ENCODE measurements at places on chromosomes 1 and 21. TPM values are rescaled to one million over a fixed set of nuclear protein-coding genes. Genes with fewer than 3 reads are reported as not detected.

GRCh38 chr1:110890474-110891196 lies 17.7 kb downstream of the CD53 start:
- DNase-seq = no peak

DNA sequence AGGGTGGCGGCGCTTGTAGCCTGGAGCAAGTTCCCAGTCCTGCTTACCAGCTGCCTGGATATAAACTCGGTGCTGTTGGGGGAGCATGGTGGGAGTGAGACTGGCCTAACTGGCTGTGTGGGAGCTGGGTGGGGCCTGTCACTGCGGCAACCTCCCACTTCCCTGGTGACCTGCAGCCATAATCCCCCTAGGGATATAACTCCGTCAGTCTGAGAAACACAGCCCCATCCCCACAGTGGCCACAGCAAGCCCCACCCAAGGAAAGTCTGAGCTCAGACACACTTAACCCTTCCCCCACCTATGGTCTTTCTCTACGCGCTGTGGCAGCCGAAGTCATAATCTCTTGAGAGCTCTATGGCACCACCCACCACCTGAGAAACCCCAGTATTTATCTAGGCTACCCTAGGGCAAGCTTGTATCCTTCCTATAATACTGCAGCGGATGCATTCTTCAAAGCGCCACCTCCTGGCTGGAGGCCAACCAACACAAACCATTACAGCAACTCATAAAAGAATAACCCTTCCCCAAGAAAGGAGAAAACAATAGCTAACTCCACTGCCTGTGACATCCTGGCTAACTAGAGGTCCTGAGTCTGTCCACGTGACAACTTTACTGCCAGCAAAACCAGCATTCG lies 57.4 kb downstream of the ZNF648 start:
- peak; percentile 17 for DNase-seq

DNA sequence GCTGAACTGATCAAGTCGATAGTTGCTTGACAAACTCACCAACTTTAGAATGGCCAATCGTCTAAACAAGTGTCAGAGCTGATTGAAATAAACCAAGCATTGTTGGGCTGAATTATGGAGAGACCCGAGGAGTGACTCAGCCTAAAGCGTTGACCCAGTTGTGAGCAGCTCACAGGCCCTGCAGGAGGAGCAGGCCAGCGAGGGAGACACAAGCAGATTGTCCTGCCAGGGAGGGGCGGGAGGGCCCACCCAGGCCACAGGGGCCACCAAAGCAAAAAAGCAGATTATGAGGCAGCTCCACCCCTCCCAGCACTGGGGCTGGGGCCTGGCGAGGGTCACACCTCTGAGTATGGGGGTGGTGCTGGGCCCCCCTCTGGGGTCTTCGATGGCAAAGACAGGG lies 10.1 kb upstream of the MATN1 start:
- no peak for DNase-seq

- peak; percentile 98 for DNase-seq
Measured at GRCh38 chr1:24201941-24202440, 14.9 kb upstream of the IFNLR1 start.

GRCh38 chr1:214332946-214333798 lies 52.2 kb downstream of the SMYD2 start:
- DNase-seq = peak; percentile 79

DNA sequence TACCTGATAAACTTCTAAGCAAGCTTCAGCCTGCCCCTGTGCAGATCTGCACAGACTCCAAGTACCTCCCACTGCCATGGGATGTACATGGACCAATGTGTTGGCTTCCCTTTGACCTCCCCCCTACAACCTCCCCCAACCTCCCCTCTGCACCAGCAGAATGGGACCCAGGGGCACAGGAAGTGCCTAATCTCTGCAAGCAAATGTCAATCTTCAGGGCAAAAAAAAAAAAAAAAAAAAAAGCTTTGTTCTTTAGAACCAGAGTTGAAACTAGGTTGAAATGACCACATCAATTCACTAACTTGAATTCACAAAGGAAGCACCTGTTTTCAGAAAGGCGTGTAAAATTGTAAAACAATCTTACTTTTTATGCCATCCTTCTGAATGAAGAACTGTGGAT lies 53.9 kb upstream of the TIAM1 start:
- DNase-seq = no peak

The LMOD1 gene
- not detected for total RNA-seq

DNA sequence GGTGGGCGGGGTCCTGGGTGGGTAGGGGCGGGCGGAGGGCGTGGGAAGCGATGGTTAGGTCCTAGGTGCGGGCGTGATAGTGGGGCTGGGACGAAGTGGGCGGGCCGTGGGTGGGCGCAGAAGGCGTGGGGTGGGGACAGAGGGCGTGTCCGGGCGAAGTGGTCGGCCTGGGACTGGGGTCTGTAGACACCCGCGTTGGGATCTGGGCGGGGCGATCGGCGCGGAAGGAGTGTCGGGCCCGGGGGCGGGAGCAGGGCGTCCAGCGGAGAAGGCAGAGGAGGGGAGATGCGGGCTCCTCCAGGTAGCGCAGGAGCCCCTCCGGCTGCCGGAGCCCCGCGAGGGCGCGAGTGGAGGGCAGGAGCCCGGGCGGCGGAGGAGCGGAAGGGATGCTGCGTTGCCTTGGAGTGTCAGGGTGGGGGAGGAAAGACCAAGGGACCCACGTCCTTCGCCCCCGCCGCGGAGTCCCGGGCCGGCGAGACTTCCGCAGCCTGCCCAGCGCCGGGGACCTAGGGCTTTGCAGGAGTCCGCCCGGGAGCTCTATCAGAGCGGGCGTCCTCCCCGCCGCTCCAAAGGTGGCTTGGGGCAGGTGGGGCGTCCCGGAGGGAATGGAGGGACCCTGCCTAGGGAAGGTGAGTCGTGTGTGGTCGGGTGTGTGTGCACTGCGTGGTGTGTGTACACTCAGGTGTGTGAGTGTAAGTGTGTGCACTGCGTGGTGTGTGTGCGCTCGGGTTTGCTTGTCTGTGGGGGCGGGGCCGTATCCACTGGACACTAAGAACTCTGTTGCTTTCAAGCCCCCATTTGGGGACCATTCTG lies 27.0 kb upstream of the PRSS38 start:
- DNase-seq = no peak

The SDE2 gene
- 59.3 TPM for total RNA-seq

The FMOD gene
- total RNA-seq = not detected

GRCh38 chr1:28890435-28890834 lies 23.9 kb upstream of the EPB41 start:
- no peak for DNase-seq

DNA sequence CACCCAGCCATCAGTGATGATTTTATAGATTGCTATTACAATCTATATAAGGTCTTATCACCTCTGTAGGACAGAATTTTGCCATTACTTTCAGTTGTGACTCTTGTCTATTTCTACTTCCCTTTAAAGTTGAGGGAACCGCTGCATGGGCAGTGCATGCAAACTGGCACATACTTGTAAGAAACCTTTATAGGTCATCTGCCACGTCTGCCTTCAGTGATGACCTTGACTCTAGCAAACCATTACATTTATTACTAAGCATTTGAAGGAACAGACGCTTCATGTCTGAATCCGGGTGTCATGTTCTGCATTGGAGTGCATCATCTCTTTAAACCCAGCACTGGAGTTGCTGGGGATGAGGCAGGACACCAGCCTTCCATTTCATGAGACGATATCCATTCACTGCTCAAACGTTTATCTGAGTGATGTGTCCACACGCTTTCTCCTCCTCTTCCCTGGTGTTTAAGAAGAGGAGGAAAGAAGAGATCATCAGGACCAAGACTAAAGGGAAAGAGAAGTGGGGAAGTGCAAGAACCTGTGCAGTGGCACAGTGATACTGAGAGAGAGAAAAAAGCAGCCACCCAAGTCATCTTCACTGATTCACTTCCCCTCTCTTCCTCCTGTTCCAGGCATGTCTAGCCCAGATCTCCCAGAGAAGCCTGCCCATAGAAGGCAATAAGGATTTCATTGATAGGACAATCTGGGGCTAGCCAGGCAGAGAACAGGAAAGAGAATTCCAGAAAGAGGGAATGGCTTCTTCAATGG lies 14.1 kb downstream of the CCSAP start:
- no peak for DNase-seq

The ZSCAN20 gene
- 5.1 TPM for total RNA-seq

GRCh38 chr1:95022644-95022926 lies 50.2 kb downstream of the ALG14 start:
- no peak for DNase-seq

GRCh38 chr1:20829531-20829930 lies 42.4 kb upstream of the HP1BP3 start:
- no peak for DNase-seq

The NUP210L gene
- total RNA-seq = 0.05 TPM

- DNase-seq = peak; percentile 73
Measured at GRCh38 chr1:157363660-157364140, 188.6 kb downstream of the FCRL5 start.

- DNase-seq = no peak
Measured at GRCh38 chr1:23908453-23909341, 4.5 kb downstream of the CNR2 start.

GRCh38 chr1:20183035-20183434 lies 2.9 kb upstream of the UBXN10 start:
- no peak for DNase-seq

DNA sequence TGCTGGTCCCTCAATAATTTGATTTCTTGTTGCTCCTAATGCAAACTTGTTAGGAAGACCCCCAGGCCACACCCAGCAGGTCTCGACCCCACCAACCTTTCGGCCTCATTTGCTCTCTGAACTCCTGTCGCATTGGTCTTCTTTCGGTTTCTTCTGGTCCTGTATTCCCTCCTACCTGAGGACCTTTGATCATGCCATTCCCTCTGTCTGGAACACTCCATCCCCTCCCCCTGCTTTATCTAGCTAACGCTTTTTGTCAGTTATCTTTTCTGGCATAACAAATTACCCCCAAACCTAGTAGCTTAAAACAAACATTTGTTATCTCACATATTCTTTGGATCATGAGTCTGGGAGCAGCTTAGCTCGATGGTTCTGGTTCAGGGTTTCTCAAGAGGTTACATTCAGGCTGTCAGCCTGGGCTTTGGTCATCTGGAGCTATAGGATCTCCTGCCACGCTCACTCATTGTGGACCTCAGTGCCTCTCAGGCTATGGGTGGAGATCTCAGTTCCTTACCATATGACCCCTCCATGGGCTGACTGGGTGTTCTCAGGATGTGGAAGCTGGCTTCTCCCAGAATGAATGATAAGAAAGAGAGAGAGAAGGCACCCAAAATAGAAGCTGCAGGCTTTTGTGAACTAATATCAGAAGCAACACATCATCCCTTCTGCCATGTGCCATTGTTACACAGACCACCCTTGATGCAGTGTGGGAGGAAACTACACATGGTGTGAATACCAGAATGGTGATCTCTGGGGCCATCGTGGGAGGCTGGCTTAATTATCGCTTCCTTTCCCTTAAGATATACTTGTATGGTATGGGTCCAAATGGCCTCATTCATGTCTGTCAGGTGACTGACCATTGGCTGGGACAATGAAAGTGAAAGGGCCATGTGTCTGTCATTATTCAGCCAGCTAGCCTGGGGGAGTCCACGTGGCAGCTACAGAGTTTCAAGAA lies 29.1 kb upstream of the BCAR3 start:
- no peak for DNase-seq

- DNase-seq = no peak
Measured at GRCh38 chr1:156487862-156488261, 12.7 kb downstream of the MEF2D start.

- DNase-seq = no peak
Measured at GRCh38 chr1:107896936-107897335, 68.0 kb downstream of the VAV3 start.

GRCh38 chr1:247110627-247111258 lies 6.6 kb upstream of the ZNF669 start:
- DNase-seq = no peak

The NTRK1 gene
- 0.33 TPM for total RNA-seq

GRCh38 chr1:21247892-21248715 lies 42.2 kb downstream of the ECE1 start:
- no peak for DNase-seq

DNA sequence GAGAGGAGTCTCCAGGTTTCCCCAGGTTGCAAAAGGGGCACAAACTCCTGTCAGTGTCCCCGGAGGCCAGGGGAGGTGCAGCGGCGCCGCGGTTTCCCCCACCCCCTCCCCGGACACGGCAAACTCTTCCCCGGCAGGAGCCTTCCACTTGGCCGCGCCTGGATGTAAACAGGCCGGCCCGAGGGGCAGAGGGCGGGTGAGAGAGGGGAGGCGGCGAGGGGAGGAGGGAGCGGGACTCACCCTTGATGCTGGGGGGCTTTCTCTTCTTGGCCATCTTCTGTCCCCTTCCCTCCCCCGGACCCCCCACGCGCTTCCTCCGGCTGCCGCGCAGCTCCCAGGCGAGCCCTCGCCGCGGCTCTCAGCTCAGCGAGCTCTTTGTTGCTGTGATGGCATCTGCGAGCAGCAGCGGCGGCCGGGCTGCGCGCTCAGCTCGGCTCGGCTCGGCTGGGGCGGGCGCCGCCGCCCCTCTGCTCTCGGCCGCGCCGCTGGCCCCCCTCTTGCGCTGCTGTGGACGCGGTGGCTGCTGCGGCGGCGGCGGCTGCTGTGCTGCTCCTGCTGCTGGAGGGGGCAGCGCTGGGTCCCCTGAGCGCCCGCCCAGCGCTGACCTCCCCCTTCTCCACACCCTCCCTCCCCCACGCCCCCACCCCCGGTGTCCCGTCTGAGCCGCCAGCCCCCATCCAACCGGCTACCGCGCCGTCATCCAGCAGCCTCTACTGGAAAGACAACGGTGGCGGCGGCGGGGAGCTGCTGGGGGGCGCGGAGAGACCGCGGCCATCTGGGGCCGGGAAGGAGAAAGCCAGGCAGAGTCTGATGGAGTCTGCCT lies 4.9 kb upstream of the SLC44A5 start:
- peak; percentile 61 for DNase-seq

DNA sequence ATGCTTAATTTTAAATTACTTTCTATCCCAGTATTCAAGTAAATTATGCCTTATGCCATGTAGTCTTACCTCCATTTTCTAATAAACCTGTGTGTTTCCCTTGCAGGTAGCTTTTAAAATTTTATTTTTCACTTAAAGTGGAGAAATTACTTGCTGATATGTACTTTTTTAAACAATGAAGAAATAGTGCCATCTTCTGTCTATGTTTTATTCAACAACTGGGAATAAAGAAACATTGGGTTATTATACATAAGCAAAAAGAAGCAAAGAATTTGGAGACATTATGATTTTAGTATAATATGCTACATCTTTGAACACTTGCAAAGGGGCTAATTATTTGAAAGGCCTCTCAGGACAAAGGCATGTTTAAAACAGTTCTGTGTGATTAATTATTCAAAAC lies 1912.9 kb downstream of the MRPL39 start:
- peak; percentile 3 for DNase-seq

GRCh38 chr1:109398343-109399225 lies 866 bp upstream of the SORT1 start:
- DNase-seq = no peak

The RUNX3 gene
- not detected for total RNA-seq

The RNF207 gene
- total RNA-seq = 12.4 TPM

GRCh38 chr1:112027696-112028095 lies 38.2 kb upstream of the KCND3 start:
- DNase-seq = no peak

DNA sequence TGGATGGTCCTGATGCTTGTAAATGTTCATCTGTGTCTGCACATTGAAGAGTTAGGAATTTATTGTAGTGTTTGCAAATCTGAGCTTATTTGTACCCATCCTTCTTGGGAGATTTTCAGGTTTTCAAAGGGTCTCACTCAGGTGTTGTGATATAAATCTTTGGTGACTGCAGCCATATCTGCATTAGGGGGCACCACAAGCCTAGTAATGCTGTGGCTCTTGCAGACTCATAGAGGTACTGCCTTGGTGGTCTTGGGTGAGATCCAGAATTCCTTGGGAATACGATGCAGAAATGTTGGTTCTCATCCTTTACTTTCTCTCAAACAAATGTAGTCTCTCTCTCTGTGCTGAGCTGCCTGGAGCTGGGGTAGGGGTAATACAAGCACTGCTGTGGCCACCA lies 405.9 kb downstream of the TTLL7 start:
- no peak for DNase-seq

GRCh38 chr21:44815852-44816628 lies 1.8 kb downstream of the SUMO3 start:
- DNase-seq = no peak

All from MCF 10A (cell line).